Activated T-helper 1 cell treated with anti-CD3 and anti-CD28 coated beads, Interleukin-2, amount 50 U/mL, for 16 hours (primary cell): ENCODE measurements at places on chromosomes 2 and 18.

DNA sequence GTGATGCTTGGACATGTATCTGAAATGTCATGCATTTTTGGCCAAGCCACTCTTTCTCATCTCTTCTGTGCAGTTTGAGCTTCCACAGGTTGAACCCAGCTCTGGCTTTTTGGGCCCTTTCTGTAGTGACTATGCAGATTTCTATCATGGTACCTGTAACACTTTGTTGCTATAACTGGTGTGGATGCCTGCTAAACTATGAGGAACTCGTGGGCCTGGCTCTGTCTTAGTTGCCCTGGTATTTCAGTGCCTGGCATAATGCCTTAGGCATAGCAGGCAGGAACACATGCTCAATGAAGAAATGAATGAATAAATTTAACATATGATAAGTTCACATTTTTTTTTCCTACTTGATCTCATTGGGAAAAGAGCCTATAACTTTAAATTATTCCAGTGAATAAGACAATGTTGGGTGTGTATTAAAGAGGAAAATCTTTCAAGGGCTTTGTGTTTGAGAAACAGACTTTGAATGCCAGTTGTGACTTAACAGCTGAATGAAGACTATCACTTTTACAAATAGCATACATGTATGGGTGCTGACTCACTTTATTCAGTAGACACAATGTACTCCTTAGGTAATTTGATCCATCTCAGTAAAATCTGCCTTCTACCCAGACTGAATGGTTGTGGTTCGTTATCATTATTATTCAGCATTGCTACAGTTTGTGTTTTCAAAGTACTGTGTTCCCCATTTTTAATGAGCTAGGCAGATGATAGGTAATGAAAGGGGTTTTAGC is 86.4 kb upstream of the MAP4K3 start:
- no peak for DNase-seq

DNA sequence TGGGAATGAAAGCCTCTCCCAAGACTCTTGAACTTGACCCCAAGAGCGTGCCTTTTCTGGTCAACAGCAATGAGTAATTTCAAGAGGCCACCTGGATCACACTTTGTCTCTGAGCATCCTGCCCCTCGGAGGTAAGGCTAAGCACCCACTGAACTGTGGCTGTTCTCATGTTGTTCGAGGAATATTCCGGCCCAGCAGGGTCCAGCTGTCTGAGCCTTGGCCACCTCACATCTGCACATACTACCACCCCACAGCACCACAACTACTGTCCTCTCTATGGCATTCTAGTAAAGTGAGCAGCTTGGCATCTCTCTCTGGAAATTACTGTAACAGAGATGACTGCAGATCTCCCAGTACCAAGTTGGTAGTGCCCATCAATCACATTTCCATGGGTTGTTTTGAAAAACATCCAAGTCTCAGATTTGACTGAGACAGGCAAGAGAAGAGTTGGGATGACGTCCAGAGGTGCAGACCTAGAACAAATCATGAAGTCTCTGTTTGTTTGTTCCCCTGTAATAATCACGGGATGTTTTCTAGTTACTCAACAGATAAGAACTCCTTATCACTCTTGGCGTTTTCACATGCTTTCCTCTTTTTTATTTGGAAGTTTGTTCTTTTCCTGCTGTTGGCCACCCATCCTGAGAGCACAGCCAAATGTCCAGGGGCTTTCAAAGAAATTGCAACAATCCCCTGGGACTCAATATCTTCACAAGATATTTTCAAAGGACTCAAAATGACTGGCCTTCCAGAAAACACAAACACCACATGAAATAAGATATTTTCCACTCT is 336.0 kb upstream of the TNP1 start:
- DNase-seq = no peak

DNA sequence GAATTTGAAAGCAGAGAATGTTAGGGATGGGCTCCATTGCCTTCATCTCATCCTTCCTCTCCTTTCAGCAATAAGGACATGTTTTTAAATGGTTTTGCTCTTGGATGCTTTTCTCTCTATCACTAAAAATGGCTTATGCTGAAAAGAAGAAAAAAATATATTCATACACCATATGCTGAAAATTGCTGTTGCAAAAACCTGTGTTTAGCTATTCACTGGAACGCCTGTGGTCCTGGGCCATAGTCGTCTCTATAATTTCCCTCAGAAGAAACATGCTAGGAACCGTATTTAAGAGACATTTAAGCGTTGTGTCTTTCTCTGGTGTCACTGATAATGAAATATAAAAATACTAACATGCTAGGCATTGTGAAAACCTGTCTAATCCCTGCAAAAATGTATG is 324.9 kb downstream of the TSN start:
- DNase-seq = no peak

DNA sequence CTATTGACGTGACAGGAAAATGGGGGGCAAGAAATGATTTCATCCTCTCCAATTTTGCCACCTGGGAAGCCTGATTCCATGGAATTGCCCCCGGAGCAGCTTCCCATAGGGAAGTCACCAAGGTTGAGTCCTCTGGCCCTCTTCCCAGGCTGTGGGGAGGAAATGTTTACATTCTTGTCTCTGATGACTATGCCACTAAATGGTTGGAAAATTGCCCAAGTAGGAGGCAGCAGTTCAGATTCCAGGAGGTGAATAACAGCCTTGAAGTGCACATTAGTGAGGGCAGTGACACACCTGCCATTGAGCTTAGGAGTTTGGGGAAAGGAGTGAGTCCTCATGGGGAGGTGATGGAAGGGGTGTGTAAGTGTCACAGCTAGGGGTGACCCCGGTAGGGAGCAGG is 449.2 kb upstream of the DCC start:
- no peak for DNase-seq

DNA sequence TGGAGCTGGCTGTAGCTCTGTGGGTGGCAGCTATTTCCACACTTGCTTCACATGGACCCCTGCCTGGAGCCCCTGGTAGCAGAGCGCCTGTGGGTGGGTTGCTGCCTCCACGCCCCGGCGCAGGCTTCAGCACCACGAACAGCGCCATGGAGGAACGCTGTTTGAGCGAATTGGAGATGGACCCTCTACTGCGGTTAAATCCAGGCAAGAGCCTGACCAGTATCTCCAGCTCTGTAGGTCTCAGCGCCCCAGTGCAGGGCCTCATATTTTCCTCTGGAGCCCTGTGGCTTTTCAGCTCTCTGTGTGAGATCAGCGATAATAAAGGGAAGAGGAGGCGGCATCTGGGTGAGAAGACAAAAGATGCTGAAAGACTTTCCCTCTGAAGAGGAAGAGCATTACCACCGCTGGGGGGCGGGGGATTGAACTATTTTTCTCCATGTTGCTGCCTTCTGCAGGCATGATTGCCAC is 12.0 kb downstream of the ONECUT2 start:
- no peak for DNase-seq

- no peak for DNase-seq
Observed at GRCh38 chr2:107589079-107589491, 237.6 kb upstream of the RGPD4 start.

DNA sequence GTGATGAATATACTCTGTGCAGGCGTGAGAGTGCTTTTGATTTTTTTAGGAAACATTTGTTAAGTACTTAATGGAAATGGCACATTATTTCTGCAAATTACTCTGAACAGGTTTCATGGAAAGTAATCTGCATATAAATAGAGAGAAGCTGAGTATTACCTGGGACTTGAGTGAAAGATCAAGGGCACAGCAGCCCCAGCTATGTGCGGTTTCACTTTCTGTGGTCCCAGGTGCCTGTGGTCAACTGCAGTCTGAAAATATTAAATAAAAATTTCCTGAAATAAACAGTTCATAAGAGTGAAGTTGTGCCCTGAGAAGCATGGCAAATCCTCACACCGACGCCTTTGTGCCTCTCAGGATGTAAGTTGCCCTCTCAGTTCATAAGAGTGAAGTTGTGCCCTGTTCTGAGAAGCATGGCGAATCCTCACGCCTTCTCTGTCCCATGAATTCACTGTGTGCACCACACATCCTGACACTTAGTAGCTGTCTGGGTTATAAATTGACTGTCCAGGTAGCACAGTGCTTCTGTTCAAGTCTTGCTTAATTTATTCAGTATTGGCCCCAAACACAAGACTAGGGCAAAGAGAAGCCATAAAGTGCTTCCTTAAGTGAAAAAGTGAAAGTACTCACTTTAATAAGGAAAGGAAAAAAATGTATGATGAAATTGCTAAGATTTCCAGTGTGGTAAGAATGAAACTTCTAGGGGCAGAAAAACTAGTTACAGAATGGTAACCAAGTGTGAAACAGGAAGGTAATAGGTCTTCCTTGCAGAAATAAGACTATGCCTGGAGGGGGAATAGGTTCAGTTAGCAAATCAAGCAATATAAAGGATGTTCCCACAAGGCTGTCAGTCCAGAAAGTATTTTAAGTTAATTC is 4.3 kb upstream of the SNTG2 start:
- DNase-seq = no peak

- no peak for DNase-seq
Observed at GRCh38 chr18:49169037-49169521, 218.3 kb upstream of the SMAD7 start.

GRCh38 chr18:10064267-10064666 is 150.5 kb downstream of the VAPA start:
- no peak for DNase-seq

DNA sequence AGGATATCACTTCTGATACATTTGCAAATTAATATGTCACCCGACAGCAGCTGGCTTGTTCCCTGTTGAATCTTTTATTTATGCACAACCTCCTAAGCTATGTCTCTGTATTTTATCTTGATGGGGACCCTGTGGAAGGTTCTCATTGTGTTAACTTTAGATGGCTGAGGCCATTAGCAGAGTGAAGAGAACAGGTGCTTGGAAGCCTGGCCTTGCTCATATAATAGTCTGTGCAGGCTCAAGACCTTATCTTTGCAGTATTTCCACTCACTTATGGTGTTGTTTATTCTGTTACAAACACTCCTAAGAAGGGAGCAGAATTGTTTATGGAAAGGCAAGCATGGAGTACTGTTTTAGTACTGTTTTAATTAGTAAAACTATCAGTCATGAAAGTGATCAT is 107.6 kb downstream of the SETBP1 start:
- no peak for DNase-seq

GRCh38 chr18:52813635-52814416 is 473.8 kb downstream of the DCC start:
- DNase-seq = no peak

- no peak for DNase-seq
Observed at GRCh38 chr2:25373269-25373981, 31.7 kb upstream of the DNMT3A start.

GRCh38 chr2:178553047-178553446 is 72.8 kb downstream of the PLEKHA3 start:
- DNase-seq = no peak

GRCh38 chr18:24762511-24762910 is 302.1 kb downstream of the HRH4 start:
- no peak for DNase-seq

GRCh38 chr2:155218945-155219344 is 520.5 kb downstream of the KCNJ3 start:
- DNase-seq = no peak

DNA sequence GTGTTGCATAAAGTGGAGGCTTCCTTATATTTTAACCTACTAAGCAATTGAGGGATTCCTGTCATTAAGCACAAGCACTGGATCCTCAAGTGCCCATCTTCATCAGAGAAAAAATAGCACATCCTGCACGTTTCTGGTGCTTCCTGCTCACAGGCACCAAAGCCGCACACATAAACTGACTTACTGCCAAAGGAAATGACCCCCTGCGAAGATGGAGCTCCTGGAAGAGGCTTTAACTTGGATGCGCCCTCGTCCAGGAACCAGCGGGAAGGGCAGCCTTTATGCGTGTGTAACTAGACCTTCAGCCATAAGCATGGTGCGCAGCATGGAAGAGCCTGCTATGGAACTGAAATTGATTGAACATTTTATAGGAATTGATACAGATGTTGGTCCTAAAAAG is 188.7 kb downstream of the FTCDNL1 start:
- no peak for DNase-seq

GRCh38 chr2:225937625-225938187 is 538.2 kb downstream of the NYAP2 start:
- DNase-seq = no peak

GRCh38 chr18:2169656-2170055 is 401.6 kb downstream of the METTL4 start:
- DNase-seq = no peak

DNA sequence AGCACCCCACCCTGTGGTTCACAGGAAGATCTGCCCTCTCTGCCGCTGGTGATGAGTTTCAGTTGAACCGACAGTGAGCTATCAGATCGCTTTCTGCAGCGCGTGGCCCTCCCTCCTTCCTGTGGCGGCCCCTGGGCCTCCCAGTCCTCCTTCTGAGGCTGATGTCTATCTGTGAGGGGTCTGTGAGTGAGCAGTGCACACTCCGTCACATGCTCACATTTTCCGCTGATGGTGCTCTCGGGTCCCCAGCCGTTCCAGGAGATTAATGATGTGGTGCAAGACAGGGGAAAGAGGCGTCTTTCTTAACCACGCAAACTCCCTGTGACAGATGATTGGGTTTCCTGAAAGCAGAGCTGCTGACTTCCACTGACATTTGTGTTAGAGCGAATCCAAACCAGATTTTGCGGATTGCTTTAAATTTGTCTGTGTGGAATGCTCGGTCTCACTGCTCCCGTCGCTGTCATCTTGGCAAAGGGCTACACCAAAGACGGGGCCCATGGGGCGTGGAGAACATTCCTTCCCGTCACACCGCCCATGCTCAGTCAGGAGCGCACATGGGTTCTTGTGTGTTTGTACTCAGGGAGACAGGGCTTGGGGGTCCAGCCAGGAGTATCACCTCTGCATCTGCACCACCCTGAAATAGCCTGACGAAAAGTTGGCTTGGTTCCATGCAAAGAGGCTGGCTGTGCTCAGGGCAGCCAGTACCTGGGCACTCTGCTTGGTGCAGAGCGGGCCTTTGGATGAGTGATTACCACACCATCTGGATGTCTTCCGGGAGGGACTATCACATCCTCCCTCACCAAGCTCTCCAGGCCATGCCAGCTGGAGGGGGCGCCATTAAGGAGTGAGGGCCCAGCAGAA is 154.7 kb upstream of the HS6ST1 start:
- DNase-seq = no peak

DNA sequence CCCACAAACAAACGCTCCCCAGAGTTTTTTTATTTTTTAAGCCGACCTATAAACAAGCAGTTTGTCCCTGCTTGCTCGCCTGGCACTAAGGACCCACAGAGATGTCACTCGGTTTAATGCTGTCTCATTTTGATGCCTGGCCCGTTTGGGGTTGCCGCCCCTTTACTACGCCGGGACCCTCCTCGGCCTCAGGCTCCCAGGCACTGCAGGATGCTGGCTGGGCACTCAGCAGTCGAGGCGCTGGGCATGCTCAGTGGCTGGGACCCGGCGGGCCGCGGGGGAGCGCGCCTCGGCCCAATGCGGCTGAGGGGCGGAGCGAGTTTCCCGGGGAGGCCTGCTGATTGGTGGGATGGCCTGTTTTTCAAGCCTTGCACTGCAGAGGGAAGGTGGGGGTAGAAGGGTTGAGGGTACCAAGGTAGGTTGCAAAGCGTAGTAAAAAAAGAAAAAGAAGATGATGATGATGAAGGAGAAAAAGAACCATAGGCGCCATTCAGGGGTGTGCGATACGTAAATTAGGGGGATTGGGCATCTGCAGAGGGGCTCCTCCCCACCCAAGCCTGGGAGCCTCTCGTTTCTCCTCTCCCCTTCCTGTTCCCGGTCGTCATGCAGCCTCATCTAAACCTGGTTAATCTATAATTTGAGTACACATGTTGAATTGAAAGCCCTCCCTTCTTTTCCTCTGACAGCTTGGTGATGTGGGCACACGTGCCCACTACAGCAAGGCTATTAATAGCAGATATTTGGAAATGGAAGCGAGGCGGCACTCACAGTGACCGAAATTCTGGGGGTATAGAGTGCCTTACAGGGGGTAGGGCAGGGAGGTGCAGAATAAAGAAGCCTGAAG is 1.5 kb upstream of the IRS1 start:
- DNase-seq = peak; percentile 38

GRCh38 chr2:6423944-6424343 is 441.8 kb downstream of the CMPK2 start:
- no peak for DNase-seq
